ENCODE measurements at places on chromosomes 12 and 14.

GRCh38 chr12:80498059-80498728 lies 54.2 kb downstream of the PTPRQ start:
- no peak for DNase-seq

DNA sequence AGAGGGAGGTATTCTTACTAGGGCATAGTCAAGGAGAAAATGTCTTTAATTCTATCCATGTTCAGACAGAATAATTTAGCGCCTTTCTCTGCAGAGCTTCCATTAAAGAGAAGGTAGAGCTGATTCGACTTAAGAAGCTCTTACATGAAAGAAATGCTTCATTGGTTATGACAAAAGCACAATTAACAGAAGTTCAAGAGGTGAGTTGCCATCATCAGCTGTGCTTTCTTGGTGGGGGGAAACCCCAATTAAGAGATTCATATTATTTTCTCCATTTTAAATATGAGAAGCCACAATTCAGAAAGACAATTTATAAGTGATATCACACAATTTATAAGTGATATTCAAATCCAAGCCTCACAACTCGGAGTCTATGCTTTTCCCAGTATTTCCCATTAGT lies 27.8 kb downstream of the RPGRIP1 start:
- DNase-seq, result no peak

DNA sequence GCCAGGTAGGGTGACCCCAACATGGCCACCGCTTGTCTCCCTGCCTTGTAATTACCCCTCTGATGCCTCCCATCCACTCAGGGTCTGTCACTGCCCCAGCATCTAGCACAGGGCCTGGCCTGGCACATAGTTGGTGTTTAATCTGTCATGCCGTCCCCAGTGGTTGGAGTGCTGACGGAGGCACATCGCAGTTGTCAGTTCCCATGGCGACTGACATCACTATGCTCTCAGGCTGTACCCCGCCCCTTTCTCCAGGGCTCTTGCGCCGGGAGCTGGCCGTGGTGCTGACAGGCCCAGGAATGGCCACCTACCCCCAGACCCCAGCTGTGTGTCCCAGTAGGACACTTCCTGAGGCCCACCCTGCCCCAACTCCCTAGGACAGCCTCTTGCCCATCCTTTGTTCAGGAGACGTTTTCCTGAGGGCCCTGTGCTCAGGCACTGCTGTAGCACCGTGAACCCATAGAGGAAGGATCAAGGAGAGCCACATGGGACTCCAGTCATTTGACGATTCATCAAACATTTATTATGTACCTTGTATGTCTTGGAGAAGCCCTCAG lies 23.0 kb downstream of the FAM222A start:
- DNase-seq, result no peak

DNA sequence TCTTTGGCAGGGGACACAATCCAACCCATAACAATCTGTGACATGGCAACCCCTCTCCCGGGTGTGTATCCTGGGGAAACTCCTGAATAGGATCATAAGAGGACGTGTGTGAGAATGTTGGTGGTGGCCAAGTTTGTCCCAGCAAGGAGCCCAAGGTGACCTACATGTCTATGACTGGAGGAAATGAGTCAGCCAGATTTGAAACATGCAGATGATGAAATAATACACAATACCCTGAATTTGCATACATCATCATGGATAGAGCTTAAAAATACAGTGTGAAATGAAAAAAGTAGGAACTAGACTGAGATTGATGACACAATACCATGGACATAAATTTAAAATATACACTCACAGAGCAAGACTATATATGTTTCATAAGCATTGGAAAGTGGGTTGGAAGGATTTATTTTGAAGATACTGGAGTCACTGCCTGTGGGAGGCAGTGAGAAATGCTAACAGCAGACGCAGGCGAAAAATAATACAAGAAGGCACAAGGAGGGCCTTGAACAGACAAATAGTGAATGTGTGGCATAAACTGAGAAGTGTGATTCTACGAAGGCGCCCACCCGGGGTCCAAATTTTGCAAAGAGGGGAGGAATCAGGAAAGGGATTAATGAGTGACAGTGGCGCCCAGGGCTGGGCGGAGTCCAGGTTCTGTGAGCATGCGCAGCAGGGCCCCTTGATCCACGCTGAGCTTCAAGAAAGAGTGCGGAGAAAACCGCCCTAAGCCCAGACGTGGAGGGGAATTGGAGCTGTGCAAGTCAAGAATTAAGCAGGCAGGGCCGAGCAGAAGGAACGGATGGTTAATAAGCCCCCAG lies 7.0 kb upstream of the MAP1LC3B2 start:
- DNase-seq, result no peak

DNA sequence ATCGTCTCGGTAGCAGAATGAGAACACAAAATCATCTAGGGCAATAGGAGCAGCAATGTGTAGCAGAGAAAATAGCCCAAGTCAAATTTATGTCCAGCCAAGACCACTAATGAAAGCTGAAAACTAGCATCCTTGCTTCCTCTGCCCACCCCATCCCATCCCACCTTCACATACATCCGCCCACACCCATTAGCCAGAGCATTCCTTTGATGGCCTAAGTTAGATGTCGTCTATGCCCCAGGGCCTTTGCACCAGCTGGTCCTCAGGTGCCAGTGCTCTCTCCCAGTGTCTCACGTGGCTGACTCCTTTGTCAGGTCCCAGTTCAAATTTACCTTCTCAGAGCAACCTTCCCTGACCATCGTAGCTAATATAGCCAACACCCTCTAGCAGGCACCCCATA lies 17.8 kb upstream of the PPP2R5C start:
- DNase-seq, result no peak

GRCh38 chr14:63988579-63988978 lies 135.8 kb downstream of the SYNE2 start:
- DNase-seq, result no peak

- DNase-seq, result no peak
Measured at GRCh38 chr14:50578433-50578832, 18.5 kb downstream of the ATL1 start.

- no peak for DNase-seq
Measured at GRCh38 chr12:120677765-120678473, 9.0 kb upstream of the MLEC start.

GRCh38 chr12:64009321-64010068 lies 165.0 kb downstream of the SRGAP1 start:
- no peak for DNase-seq

DNA sequence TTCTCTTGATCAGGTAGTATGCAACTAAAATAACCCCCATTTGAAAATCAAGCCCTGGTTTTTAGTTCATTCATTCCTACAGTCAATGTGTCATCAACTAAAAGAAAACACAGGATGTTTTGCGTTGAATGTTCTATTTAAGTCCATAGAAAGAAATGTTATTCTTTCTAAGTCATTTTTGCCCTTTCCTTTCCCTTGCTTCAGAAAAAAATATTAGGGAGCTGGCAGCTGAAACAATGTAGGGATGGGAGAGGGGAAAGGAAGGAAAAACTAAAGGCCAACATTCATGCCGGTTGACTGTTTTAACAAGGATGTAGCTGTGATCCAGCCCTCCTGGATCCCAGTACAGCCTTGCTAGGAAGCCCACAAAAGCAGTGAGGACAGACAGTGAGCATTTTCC lies 155.1 kb downstream of the BTG1 start:
- no peak for DNase-seq

- no peak for DNase-seq
Measured at GRCh38 chr12:122308811-122309210, 42.5 kb upstream of the VPS33A start.

GRCh38 chr12:131758016-131758739 lies 47.3 kb downstream of the SFSWAP start:
- no peak for DNase-seq

DNA sequence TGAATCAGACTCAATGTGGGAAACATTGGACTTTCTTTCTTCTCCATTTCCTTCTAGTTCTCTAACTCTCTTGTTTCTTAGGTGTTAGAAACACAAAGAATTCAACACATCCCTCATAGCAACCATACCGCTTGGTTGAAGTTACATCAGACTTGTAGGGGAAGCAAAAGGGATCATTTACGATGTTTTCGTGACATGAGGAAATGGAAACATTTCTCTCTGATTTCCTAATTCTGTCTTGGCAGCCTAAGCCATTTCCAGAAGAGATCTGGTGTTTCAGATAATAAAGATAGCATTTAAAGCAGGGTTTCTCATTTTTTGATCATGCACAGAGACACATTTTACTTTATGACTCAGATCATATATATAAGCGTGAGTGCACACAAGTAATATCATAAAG lies 202.0 kb downstream of the TMEM132C start:
- no peak for DNase-seq

- DNase-seq, result no peak
Measured at GRCh38 chr14:90535556-90536090, 138.8 kb downstream of the CALM1 start.

DNA sequence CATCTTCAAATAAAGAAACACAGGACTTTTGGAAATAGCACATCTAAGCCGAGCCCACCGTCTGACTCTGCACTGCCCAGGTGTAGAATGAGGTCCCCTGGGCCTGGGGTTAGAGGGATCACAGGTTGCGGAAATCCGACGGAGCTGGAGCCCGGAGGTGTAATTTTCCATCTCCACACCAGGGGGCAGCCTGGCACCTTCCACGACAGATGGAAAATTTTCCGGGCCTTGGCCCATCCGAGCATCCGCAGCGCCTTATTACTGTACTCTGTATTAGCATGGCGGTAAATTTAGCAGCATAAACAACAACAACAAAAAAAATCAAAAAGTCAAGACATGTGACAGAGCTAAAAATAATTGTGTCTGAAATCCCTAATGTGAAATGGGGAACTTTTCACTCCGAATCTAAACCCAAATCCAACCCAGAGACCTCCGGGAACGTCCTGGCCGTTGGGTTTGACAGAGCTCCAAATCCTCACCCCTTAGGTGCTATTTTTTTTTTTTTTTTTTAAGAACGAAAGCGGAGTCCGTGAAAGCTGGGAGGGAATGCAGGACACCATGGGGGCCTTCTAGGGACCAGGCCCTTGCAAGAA lies 93.9 kb downstream of the KSR2 start:
- DNase-seq, result peak; percentile 48

DNA sequence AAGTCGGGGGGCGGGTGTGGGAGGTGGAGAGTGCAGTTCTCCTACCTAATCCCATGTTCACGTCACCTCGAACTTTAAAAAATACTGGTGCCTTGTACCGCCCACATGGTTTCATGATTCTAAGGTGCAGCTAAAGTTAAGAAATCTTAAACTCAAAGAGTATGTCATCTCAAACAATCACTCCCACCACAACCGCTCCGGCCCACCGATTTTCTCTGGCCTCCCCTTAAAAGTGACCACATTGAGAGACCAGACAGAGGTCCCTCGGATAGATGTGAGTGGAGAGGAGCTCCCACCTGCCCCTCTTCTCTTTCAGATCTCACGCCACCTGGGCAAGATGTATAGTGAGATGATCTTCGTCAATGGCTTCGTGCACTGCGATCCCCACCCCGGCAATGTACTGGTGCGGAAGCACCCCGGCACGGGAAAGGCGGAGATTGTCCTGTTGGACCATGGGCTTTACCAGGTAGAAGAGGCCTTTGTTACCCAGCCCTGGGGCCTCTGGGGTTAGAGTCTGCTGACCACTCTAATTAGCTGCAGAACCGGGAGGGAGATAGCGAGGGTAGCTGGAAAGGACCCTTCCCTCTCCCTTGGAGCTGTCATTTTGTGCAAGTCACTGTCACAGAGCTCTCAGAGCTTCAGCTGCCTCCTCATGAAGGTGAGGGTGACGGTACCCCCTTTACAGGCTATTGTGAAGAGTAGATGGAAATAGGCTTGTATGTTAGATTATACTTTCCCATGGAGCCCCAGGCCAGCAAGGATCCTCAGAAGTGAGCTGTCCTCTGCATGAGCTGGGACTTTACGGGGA lies 124.4 kb downstream of the ADCK1 start:
- DNase-seq, result no peak

DNA sequence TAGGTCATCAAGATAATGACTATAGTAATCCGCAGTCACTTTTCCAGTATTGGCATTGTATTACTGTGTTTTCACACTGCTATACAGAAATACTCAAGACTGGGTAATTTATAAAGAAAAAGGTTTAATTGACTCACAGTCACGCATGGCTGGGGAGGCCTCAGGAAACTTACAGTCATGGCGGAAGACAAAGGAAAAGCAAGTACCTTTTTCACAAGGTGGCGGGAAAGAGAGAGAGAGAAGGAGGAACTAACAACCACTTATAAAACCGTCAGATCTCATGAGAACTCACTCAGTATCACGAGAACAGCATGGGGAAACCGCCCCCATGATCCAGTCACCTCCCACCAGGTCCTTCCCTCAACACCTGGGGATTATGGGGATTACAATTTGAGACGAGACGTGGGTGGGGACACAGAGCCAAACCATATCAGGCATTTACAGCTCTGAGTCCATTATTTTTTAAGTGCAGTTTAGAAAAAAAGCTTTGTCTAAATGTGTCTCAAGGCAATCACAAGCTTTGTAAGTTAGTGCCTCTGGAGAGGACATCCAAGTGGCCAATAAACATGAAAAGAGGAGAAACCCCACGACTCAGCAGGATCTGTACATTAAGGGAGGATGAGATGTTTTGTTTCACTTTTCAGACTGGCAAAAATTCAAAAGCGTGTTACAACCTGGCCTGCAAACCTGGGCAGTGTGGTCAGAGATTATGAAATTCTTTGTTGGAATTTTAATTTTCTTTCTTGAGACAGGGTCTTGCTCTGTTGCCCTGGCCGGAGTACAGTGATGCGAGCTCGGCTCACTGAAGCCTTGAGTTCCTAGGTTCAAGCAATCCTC lies 82.0 kb downstream of the DNAH10 start:
- DNase-seq, result no peak

- no peak for DNase-seq
Measured at GRCh38 chr12:38386205-38386985, 69.8 kb downstream of the ALG10B start.

DNA sequence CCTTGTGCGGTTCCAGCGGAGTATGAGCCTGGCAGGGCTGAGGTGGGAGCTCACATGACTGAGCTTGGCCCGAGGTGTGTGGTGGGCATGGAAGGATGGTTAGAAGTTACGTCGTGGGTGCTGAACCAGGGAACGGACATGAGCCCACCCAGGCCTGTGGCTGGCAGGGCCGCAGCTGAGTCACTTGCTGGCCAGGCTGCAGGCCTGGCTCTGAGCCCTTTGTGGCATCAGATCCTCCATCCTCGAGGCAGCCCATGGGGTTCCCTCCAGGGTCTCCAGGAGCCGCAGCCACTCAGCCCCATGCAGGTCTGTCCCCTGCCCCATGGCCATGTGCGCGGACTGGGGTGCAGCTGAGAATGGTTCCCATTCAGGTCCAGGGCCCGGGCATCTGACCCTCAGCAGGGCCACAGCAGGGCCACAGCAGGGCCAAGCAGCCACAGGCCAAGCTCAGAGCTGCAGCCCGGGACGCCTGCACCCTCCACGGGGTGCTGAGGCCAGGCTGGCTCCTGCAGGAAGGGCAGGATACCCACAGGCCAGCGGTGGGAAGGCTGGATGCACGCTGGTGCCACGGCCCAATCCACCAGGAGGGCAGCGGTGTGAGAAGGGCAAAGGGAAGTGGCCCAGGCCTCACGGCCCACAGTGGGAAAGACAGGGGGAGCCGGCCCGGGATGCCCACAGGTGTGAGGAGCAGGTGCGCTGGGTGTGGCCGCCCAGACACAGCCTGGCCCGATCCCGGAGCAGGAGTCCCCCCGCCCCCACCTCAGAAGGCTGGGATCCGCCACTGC lies 26.3 kb upstream of the ULK1 start:
- DNase-seq, result no peak

Measured in stimulated activated CD4-positive, alpha-beta T cell treated with anti-CD3 and anti-CD28 coated beads, Interleukin-12 subunit alpha, Interleukin-12 subunit beta, amount 100 ng/mL, for 24 hours (primary cell).